ENCODE measurements at places on chromosomes 12 and 14. TPM values are rescaled to one million over a fixed set of nuclear protein-coding genes. Genes with fewer than 3 reads are reported as not detected.

DNA sequence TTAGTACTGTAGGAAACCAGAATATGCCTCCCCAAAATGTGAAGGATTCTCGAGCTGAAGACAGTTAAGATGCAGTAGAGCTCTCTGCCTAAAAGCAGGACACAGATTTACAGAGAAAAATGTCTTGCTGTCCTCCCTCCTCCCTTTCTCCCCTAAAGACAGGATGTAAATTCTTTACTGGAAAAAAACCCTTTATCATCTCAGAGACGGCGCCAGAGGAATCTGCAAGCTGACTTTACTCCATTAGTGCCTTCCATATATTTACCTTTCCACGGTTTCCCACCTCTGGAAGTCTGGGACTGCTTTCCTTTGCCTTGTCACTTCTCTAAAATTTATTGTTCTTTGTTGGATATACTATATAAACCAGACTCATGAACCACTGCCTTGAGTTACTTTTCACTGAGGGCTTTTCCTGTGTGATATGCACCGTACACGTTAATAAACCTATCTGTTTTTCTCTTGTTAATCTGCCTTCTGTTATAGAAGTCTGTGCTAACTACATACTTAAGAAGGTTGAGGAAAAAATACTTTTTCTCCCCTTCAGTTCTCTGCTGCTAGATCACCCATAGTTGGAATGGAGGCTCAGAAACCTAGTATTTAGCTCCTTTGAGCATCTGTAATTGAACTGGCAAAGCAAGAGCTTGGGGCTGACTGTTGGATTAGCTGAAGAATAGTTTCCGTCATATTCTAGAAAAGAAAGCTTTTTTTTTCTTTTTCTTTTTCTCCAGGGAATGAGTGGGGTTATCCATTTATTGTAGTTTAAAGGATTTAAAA, 99.9 kb downstream of the RAD51B start:
- ATAC-seq = no peak

CPSF2 gene
- 46.9 TPM for total RNA-seq

CRIP2 gene
- 51.5 TPM for total RNA-seq

- ATAC-seq = peak; percentile 32
Observed at GRCh38 chr12:102478405-102479098, 1.8 kb downstream of the IGF1 start.

AP1G2 gene
- 81.3 TPM for total RNA-seq

DNA sequence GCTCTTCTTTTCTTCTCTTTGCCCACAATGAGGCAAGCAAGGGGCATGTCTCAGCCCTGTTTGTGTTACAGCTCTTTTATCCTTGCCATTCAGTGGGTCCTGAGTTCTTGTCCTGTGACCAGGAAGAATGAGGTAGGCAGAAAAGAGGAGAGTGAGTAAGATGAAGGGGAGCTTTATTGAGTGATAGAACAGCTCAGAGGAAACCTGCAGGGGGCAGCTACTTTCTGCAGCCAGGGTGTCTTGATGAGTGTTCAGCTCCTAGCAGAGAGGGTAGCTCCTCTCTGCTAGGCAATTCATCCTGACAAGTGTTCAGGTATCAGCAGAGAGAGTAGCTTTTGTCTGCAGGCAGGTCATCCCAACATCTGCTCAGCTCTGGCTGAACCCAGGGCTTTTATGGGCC, 41.0 kb downstream of the HSD17B6 start:
- ATAC-seq = no peak

DNA sequence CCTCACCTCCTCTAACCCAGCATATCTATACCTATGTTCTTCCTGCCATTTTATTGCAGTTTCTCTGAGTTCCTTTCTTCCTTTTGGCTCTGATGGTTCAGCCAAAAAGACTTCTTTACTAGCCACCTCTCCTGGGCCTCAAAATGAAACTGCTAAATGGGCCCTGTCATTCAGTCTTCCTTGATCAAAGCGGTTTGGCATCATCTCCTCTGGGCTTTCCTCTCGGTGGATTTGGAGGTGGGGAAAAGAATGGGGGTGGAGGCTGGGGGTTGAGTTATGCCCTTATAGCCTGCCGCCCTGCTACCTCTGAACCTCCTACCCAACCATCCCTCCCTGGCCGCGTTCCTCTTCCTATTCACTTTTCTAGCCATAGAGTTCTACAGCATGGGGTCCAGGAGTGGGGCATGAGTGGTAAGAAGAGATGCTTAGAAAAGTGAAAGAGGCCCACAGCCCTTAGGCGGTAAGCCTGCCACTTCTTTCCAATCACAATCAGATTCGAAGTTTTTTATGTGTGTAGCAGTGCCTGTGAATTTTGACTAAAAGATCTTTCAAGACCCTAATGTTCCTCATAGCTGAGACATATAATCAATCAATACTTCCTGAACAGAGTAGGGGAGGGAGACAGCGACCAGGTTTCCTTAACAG, 2.5 kb downstream of the AJUBA start:
- ATAC-seq = peak; percentile 21

GRCh38 chr12:3661028-3661427, 91.9 kb downstream of the CRACR2A start:
- ATAC-seq = no peak

DNA sequence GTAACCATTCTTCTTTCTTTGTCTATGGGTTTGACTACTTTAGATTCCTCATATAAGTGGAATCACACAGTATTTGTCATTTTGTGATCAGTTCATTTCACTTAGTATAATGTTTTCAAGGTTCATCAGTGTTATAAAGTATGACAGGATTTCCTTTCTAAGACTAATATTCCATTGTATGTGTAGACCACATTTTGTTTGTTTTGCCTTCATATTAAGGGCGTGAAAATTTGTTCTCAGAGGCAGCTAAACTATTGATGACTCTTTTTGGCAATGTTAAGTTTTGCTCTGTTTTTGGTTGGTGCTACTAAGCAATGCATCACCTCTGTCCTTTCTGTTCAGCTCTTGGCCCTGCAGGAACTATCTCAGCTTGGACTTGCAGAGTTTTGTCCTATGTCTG, 1.7 kb upstream of the KLRG1 start:
- peak; percentile 23 for ATAC-seq
